AG20443 (cell line): ENCODE measurements at places on chromosomes 1 and 21.

GRCh38 chr1:119774746-119775490, 6.2 kb upstream of the HMGCS2 start:
- no peak for DNase-seq

DNA sequence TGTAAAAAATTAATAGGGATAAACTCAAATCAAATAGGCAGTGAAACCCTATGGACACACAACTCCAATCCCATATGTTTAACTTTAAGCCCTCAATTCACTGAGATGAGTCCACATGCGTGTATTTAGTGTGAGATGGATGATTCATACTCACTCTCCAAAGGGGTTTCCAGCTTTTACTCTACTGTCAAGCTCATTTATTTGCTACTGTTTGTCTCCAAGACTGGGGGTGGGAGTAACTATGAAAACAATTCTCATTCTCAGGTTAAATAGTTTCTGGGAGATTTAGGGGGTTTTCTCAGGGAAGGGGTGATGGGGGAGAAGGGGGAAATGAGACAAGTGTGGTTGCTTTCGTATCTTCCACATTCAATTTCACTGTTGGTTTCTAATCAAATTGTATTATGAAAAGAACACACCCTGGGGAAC, 2.7 kb downstream of the RAB29 start:
- no peak for DNase-seq

GRCh38 chr1:166384948-166385347, 218.1 kb upstream of the FAM78B start:
- DNase-seq: no peak

- no peak for DNase-seq
These were observed 1.5 kb downstream of the MRAP start for GRCh38 chr21:32300117-32300681.

DNA sequence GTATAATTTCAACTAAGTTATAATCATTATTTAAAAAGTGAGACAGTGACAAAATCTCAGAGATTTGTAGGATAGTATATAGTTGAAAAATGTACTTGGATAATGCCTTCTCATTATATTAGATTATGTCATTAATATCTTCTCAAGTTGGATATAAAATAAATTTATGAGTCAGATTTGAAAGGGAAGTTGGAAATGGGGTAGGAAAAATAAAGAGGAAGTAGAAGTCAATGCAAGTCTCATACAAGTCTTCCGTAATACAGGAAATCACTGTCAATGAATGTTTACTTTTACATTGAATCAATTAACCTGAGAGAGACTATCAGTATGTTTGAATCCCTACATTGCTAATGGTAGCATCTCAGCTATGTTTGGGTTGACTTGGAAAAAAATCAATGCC, 16.2 kb upstream of the RNPC3 start:
- DNase-seq: no peak
